GM03348 (cell line): ENCODE measurements at places on chromosomes 4 and X.

DNA sequence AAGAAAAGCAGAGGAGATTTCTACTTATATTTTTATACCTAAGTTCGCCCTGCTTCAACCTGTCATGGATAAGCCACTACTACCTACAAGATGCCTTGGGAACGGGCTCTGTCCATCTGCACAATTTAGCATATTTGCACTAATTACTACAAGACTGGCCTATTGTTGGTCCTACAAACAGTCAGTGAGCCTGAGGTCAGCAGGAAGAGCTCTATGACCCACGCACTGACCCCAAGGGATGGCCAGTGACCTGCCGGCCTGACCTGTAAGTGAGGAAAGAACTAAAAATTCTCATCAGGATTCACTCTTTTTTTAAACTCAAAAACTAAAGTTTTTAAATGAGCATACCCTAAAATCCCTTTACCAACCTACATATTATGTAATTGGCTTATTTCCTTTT, 142.0 kb downstream of the COL25A1 start:
- DNase-seq, result no peak

- no peak for DNase-seq
Observed at GRCh38 chr4:167415461-167415860, 181.2 kb upstream of the SPOCK3 start.

DNA sequence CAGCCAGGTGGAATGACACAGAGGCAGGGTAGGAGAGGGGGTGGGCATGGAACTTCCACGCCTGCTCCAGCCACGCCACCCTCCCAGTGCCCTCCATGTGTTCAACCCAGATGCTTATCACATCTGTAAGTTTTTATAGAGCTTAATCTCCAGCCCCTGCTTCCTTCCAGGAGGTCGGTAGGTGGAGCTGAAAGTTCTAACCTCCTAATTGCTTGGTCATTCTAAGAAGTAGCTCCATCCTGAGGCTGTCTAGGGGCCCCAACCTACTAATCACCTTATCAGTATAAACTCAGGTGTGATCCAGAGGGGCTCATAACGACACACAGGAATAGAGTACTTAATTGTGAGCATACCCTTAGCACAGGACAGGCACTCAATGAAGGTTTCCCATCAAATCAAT, 18.3 kb downstream of the QDPR start:
- no peak for DNase-seq

- DNase-seq, result peak; percentile 9
Observed at GRCh38 chr4:98421111-98421510, 159.9 kb downstream of the RAP1GDS1 start.

GRCh38 chrX:71057848-71058530, 10.1 kb downstream of the SNX12 start:
- no peak for DNase-seq

DNA sequence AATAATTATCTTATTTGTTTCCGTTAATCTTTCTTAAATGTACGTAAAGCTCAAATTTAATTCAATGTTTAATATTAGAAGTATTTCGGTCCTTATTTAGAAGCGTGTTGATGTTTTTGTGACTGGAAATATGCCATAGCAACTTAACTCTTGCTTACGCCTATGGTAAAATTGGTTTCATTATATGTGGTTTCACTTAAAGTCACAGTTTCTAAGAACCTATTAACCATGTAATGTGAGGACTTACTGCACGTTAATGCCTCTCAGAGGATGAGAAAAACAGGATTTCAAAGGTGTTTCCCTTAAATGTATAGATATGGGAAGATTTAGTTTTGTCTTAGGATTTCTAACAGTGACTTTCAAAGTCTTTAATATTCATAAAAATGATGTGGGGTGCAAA, 206.4 kb upstream of the IL15 start:
- DNase-seq, result no peak
